ENCODE measurements at places on chromosomes 1 and 21. TPM values are rescaled to one million over a fixed set of nuclear protein-coding genes. Genes with fewer than 3 reads are reported as not detected.

- H3K27ac ChIP-seq: no peak overlapping the region
- peaks cover 3% of the 10 kb centered on the region for H3K27me3 ChIP-seq
- no peak overlapping the region for H3K4me3 ChIP-seq
- H3K4me1 ChIP-seq: peaks cover 3% of the 10 kb centered on the region
- no peaks in the 10 kb centered on the region for H3K36me3 ChIP-seq
Observed at GRCh38 chr1:224047538-224047937, 66.4 kb upstream of the FBXO28 start.

DNA sequence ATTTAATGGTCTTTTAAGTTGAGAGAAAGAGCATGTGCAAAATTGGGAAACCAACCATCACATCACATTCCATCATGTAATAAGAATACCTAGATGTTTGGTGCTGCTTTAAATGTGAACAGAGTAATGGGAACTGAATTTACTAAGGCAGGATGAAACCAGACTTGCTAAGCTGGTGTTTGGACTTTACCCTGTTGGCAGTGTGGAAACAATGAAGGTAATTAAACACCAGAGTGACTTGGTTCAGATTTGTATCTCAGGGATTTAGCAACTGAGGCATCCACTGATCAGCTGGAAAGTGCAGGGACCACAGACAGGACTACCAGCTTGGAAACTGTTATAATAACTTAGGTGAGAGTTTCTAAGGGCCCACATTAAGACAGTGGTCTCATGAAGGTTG is 263.4 kb downstream of the OLFM3 start:
- H3K27ac ChIP-seq: no peak overlapping the region
- H3K4me3 ChIP-seq: no peak overlapping the region
- H3K27me3 ChIP-seq: no peaks in the 10 kb centered on the region
- no peaks in the 10 kb centered on the region for H3K4me1 ChIP-seq
- no peak for DNase-seq
- H3K36me3 ChIP-seq: no peaks in the 10 kb centered on the region

DNA sequence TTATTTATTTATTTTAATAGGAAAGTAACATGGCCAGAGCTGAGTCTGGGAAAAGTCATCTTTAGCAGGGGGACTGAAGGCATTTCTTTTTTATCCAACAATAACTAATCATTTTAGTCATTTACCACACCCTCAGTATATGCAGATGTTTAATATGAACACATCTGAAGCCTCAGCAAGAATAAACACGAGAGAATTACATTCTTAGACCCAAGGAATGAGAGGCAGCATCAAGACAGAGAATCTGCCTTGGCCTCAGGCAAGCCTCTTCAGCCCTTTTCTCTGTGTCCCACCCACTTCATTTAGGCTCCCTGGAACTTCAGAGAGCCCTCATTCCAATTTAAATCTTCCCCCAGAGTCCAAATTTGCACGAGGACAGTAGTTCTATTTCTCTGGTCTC is 17.0 kb upstream of the IGSF3 start:
- no peaks in the 10 kb centered on the region for H3K4me1 ChIP-seq
- H3K4me3 ChIP-seq: no peak overlapping the region
- H3K36me3 ChIP-seq: no peaks in the 10 kb centered on the region

PLPP3 gene
- 101 TPM for total RNA-seq

TMEM79 gene
- total RNA-seq: 1.5 TPM

GRCh38 chr1:221692643-221693042 is 49.2 kb downstream of the DUSP10 start:
- H3K4me3 ChIP-seq: no peak overlapping the region
- no peaks in the 10 kb centered on the region for H3K36me3 ChIP-seq
- DNase-seq: no peak
- H3K27ac ChIP-seq: no peak overlapping the region
- H3K27me3 ChIP-seq: no peaks in the 10 kb centered on the region
- H3K4me1 ChIP-seq: no peaks in the 10 kb centered on the region

GRCh38 chr1:223008808-223009207 is 134.2 kb downstream of the TLR5 start:
- H3K4me1 ChIP-seq: peaks cover 30% of the 10 kb centered on the region
- peaks cover 22% of the 10 kb centered on the region for H3K36me3 ChIP-seq
- H3K27me3 ChIP-seq: no peaks in the 10 kb centered on the region
- no peak for DNase-seq
- no peak overlapping the region for H3K4me3 ChIP-seq

TCP10L gene
- total RNA-seq: 3.0 TPM

CELA3B gene
- not detected for total RNA-seq

- H3K4me3 ChIP-seq: peak overlapping the region; percentile 82
- peak overlapping the region; percentile 89 for H3K27ac ChIP-seq
- H3K36me3 ChIP-seq: no peaks in the 10 kb centered on the region
- DNase-seq: no peak
- H3K27me3 ChIP-seq: no peaks in the 10 kb centered on the region
Observed at GRCh38 chr1:201647722-201648065, 108.8 kb downstream of the NAV1 start.

- H3K4me1 ChIP-seq: peaks cover 15% of the 10 kb centered on the region
- peak overlapping the region; percentile 89 for H3K27ac ChIP-seq
- H3K36me3 ChIP-seq: no peaks in the 10 kb centered on the region
- peak overlapping the region; percentile 75 for H3K4me3 ChIP-seq
- peaks cover 44% of the 10 kb centered on the region for H3K27me3 ChIP-seq
Observed at GRCh38 chr1:197903196-197903514, 725 bp downstream of the C1orf53 start.

DYRK3 gene
- 26.6 TPM for total RNA-seq

- no peaks in the 10 kb centered on the region for H3K4me1 ChIP-seq
- H3K36me3 ChIP-seq: peaks cover 7% of the 10 kb centered on the region
- no peak overlapping the region for H3K27ac ChIP-seq
- no peaks in the 10 kb centered on the region for H3K27me3 ChIP-seq
- H3K4me3 ChIP-seq: no peak overlapping the region
Observed at GRCh38 chr21:16594191-16594590, 864.4 kb downstream of the USP25 start.

- H3K4me1 ChIP-seq: peaks cover 20% of the 10 kb centered on the region
- H3K36me3 ChIP-seq: no peaks in the 10 kb centered on the region
- DNase-seq: no peak
- H3K4me3 ChIP-seq: no peak overlapping the region
- H3K27me3 ChIP-seq: no peaks in the 10 kb centered on the region
Observed at GRCh38 chr1:212254853-212255363, 30.3 kb upstream of the PPP2R5A start.

- H3K36me3 ChIP-seq: no peaks in the 10 kb centered on the region
- peak overlapping the region; percentile 38 for H3K4me3 ChIP-seq
- DNase-seq: no peak
- H3K4me1 ChIP-seq: peaks cover 48% of the 10 kb centered on the region
- H3K27ac ChIP-seq: peak overlapping the region; percentile 37
Observed at GRCh38 chr1:230136453-230137336, 69.7 kb downstream of the GALNT2 start.

FAM163A gene
- 0.16 TPM for total RNA-seq

DNA sequence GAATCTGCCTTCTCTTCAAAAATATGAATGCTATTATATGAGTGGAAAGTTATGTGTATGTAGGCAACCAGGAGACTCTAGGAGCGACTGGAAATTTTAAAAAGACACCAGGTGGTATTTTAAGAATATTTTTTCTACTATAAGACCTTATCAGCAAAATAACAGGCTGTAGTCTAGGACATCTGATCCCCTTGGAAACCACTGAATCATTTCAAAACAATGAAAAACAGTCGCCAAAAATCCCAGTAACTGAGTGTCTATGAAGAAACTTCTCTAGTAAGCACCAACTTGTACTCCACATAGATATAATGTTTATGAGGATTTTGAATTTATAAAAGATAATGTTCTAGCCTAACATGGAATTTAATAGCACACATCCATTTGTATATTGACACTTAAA is 358.5 kb downstream of the GPATCH2 start:
- H3K4me3 ChIP-seq: no peak overlapping the region
- H3K27me3 ChIP-seq: no peaks in the 10 kb centered on the region
- no peak for DNase-seq
- no peaks in the 10 kb centered on the region for H3K4me1 ChIP-seq
- H3K36me3 ChIP-seq: no peaks in the 10 kb centered on the region

- no peaks in the 10 kb centered on the region for H3K36me3 ChIP-seq
- H3K4me3 ChIP-seq: peak overlapping the region; percentile 69
- peaks cover 68% of the 10 kb centered on the region for H3K4me1 ChIP-seq
- DNase-seq: no peak
- H3K27me3 ChIP-seq: peaks cover 100% of the 10 kb centered on the region
Observed at GRCh38 chr1:92484472-92485380, 2.0 kb downstream of the GFI1 start.

- H3K4me3 ChIP-seq: no peak overlapping the region
- H3K27me3 ChIP-seq: no peaks in the 10 kb centered on the region
- peaks cover 12% of the 10 kb centered on the region for H3K4me1 ChIP-seq
- DNase-seq: no peak
Observed at GRCh38 chr1:81703391-81703755, 97.4 kb upstream of the ADGRL2 start.

RGS4 gene
- 3.2 TPM for total RNA-seq

HAO2 gene
- total RNA-seq: not detected

- no peak for DNase-seq
- no peaks in the 10 kb centered on the region for H3K4me1 ChIP-seq
- no peaks in the 10 kb centered on the region for H3K36me3 ChIP-seq
- no peak overlapping the region for H3K27ac ChIP-seq
- H3K4me3 ChIP-seq: no peak overlapping the region
Observed at GRCh38 chr21:16137106-16137505, 407.3 kb downstream of the USP25 start.

- peak overlapping the region; percentile 81 for H3K27ac ChIP-seq
- H3K4me3 ChIP-seq: peak overlapping the region; percentile 100
- no peaks in the 10 kb centered on the region for H3K27me3 ChIP-seq
- no peaks in the 10 kb centered on the region for H3K36me3 ChIP-seq
- H3K4me1 ChIP-seq: peaks cover 77% of the 10 kb centered on the region
Observed at GRCh38 chr1:202807451-202807925, 733 bp downstream of the KDM5B start.

GRCh38 chr1:156959925-156960324 is 39.5 kb downstream of the LRRC71 start:
- H3K4me3 ChIP-seq: no peak overlapping the region
- no peaks in the 10 kb centered on the region for H3K27me3 ChIP-seq
- H3K4me1 ChIP-seq: peaks cover 5% of the 10 kb centered on the region
- H3K36me3 ChIP-seq: peaks cover 87% of the 10 kb centered on the region

DNA sequence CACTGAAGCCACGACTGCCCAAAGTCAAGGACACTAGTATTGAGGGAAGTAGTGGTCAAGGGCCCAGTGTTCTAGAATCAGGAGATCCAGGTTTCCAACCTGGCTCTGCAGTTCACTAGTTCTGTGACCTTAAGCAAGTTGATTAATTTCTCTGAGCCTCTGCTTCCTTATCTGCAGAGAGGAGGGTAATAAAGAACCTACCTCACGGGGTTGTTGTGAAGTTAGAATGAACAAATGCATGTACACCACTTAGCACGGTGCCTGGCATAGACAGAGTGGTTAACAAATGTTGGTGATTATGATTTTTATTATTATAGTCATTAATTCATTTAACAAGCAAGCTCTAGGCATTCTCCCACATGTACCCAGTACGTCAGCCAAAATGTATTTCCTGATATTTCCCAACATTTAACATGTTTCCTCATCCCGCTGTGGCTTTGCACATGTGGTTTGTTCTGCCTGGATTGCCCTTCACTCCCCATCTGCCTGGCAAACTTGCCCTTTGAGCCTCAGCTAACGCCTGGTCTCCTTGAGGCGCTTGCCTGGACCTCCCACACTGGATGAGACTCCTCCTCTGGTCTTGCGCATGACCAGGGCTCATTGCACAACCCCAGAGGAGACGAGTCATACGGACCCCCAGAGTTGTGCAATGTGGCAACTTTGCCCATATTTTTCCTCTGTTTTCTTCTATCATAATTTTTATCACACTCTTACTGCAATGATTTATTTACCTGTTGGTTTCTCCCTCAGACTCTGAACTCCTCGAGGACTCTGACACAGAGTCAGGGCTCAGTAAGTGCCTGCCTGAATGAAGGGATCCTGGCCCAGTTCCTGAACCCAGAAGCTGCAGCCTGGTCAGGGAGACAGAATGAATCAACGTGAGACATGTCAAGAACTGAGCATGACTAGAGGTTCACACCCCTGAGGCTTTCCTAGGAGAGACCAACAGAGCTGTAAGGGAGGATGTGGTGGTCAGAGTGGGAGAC is 20.7 kb upstream of the MFSD2A start:
- no peak overlapping the region for H3K4me3 ChIP-seq
- H3K36me3 ChIP-seq: no peaks in the 10 kb centered on the region
- H3K4me1 ChIP-seq: no peaks in the 10 kb centered on the region
- H3K27ac ChIP-seq: peak overlapping the region; percentile 23
- DNase-seq: peak; percentile 57
- H3K27me3 ChIP-seq: peaks cover 5% of the 10 kb centered on the region

GRCh38 chr1:222377428-222378088 is 170.3 kb downstream of the HHIPL2 start:
- H3K27me3 ChIP-seq: peaks cover 4% of the 10 kb centered on the region
- H3K27ac ChIP-seq: no peak overlapping the region
- no peaks in the 10 kb centered on the region for H3K36me3 ChIP-seq
- no peaks in the 10 kb centered on the region for H3K4me1 ChIP-seq
- no peak overlapping the region for H3K4me3 ChIP-seq
- no peak for DNase-seq

TCHHL1 gene
- total RNA-seq: not detected

KIF1B gene
- 78.4 TPM for total RNA-seq

PER3 gene
- total RNA-seq: 12.5 TPM

DNA sequence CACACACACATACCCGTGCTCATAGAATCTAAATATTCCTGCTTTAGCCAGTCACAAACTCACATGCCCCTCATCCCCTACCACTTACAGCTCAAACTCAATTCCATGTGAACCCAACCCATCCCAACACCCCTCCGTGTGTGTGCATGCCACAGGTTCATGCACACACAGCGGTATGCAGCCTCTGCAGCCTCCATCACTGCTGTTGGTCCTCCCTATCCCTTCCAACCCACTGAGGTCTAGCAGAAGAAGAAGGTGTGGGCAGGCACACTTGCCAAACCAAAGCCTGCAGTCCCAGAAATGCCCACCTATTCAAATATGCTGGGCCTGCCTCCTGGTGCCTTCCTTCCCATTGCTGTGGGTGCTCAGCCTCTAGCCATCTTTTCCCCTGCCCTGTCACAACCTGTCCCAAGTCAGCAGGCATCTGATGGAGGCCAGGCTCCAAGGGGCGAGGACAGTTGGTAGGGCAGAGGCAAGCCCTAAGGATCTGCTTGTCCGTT is 26.2 kb downstream of the SLC2A1 start:
- H3K27me3 ChIP-seq: no peaks in the 10 kb centered on the region
- H3K4me1 ChIP-seq: peaks cover 44% of the 10 kb centered on the region
- H3K4me3 ChIP-seq: no peak overlapping the region
- DNase-seq: no peak
- H3K36me3 ChIP-seq: peaks cover 35% of the 10 kb centered on the region
- H3K27ac ChIP-seq: peak overlapping the region; percentile 52

GRCh38 chr1:7049913-7050625 is 264.8 kb downstream of the CAMTA1 start:
- no peak overlapping the region for H3K27ac ChIP-seq
- H3K36me3 ChIP-seq: no peaks in the 10 kb centered on the region
- no peak overlapping the region for H3K4me3 ChIP-seq
- H3K4me1 ChIP-seq: no peaks in the 10 kb centered on the region
- DNase-seq: no peak

- no peaks in the 10 kb centered on the region for H3K36me3 ChIP-seq
- no peaks in the 10 kb centered on the region for H3K27me3 ChIP-seq
- no peak overlapping the region for H3K4me3 ChIP-seq
Observed at GRCh38 chr1:80212948-80213347, 1206.4 kb upstream of the ADGRL4 start.

All from left ventricle myocardium inferior (tissue), 1 donor.